ENCODE measurements at places on chromosomes 6 and 20.

DNA sequence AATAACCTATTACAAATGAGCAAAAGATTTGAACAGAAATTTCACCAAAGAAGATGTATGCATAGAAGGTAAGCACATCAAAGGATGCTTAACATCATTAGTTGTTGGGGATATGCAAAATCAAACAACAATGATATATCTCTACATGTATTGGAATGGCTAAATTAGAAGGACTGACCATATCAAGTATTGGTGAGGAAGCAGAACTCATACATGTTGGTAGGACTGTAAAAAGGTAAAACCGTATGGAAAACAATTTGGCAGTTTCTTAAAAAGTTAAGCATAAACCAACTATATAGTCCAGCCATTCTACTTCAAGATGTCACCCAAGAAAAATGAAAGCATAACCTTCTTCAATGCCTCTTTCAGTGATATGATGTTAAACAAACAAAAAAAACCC lies 114.0 kb downstream of the MYB start:
- DNase-seq, result no peak

DNA sequence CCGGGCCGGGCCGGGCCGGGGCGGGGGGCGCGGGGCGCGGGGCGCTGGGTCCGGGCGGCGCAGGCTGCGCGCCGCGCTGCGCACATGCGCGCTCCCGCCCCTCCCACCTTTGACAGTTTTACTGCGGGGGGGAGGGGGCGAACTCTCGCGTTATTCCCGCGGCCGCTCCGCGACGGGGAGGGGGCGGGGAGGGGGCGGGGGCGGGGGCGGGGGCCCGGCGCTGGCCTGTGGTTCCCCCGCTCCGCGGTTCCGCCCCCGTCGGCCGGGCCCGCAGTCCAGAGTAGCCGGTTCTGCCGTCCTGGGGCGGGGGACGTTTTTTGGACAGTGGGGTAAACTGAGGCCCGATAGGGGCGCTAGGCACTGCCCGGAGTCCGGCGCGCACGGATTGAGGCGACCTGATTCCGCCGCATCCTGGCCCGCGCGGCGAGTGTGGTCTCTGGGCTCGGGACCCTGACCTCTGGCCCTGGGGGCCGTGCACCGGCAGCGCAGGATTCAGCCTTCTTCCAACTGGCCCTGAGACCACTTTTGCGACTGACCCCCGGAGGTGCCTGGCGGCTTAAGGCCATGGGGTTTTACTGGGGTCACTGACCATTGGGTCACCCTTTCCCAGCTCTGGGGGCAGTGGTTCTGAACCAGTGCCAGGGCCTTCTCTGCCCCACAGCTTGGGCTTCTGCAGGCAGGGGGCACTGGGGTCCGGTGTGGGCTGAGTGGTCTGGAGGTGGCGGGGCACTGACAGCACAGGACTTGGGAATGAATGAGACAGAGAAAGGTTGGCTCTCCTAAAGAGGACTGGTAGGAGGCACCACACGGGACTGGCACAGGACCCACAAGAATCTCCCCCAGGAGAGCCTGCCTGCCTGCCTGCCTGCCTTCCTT lies at the start of gene ZNF512B:
ZNF512B (minus strand) TSS at position 93 of the 876 bp plus-strand sequence. CDS start 1,980 bp downstream, outside the sequence.
- DNase-seq, result peak; percentile 67

GRCh38 chr20:63161176-63161651 lies 54.7 kb downstream of the YTHDF1 start:
- no peak for DNase-seq

- no peak for DNase-seq
Measured at GRCh38 chr6:33813990-33814985, 10.5 kb upstream of the MLN start.

GRCh38 chr6:106084106-106084988 lies 1.8 kb upstream of the PRDM1 start:
- DNase-seq, result no peak

- no peak for DNase-seq
Measured at GRCh38 chr6:145258122-145258521, 477.2 kb downstream of the EPM2A start.

DNA sequence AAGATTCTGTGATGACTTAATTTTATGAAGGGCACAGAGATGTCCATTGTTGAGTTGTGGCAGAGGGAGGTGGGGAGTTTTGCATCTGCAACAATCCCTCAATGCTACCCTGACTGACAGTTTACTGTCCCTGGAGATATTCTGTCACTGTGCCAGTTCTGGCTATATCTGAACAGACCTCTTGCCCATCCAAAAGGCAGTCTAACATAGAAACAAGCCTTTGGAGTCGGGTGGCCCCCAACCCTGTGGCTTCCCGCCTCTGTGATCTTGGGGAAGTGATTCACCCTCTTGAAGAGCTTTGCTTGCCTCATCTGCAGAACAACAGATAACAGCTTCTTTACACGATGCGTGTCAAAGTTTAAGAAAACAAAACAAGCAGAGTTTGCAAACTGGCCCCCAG lies 3.8 kb upstream of the E2F1 start:
- DNase-seq, result peak; percentile 34

DNA sequence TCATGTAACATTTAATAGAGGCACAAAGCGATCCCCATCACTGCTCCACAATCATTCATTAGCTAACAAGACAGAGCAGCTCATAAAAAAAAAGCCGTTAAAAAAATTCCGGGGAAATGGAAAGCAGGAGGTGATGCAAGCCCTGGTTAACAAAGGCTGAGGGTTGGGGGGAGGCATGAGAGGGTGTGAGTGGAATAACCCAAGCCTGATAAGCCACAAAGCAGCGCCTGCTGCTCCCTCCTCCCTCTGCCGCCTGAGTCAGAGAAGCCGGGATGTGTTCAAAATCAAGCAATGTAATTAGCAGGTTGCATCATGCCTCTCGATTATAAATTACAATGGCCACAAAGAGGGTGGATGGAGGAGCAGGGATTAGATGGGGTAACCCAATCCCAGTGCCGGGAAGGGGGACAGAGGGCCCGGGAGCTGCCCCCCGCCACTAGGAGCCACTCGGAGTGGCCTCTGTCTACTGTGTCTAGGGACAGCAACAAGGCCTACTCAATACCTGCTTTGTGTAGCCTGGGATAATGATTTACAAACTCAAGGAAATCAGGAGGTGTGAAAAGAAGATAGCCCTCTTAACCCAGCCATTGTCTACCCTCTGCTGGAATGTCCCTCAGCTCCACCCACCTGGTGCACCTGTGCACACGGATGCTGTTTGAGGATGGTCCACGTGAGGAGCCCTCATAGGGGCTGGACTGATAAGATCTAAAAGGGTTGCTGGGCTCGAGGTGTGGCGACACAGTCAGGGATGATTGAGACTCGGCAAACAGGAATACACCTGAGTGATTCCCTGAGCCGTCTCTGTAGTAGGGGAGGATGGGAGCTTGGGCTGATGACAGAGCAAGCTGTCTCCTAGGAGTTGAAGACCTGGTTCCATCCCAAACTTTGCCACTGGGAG lies 156.9 kb downstream of the VEGFA start:
- DNase-seq, result no peak

DNA sequence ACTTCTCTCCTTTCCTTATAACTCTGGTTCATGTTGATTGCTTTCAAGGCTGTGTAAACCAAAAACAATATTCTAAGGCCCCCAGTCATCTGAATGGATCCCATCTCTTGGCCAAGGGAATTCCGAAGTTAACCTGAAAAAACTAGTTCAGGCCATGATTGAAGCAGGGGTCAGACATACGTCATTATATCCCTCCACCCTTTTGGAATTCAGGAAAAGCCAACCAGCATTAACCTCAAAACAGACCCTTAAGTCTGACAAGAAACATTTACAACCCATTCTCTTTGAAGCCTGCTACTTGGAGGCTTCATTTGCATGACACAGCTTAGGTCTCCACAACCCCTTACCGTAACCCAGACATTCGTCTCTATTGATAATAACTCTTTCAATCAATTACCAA lies 39.7 kb downstream of the SLC26A8 start:
- no peak for DNase-seq

DNA sequence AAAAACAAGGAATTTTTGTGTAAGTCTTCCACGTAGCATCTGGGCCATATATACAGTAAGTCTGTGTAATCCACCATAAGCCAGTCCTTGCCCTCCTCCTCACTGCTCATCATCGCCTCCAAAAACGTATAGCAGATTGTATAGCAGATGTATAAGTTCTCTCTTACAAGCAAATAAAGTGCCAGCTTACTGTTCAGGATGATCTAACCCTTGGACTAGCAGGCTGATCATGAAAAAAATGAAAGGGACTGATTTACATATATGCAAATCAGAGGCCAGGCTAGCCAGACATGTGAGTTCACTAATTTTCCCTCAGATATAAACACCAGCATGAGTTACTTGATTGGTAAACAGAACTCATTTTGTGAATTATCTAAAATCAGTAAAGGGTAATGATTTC lies 171.5 kb downstream of the LY86 start:
- no peak for DNase-seq

DNA sequence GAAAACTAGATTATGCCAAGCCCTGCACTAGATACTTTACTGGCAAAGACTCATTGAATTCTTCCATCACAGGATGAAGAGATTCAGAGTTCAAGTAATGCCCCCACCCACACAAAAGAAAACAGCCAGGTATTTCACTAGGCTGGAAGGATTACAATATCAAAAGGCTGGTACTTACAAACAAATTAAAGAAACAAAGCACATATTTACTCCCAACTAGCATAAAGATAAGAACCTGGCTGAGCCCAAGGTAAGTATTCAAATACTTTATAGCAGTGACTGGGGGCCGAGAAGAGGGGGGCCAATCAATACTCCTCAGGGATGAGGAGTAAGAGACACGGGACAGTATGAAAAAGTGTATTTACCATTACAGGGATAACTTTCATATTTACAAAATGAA lies 3.7 kb downstream of the ACOT8 start:
- no peak for DNase-seq

DNA sequence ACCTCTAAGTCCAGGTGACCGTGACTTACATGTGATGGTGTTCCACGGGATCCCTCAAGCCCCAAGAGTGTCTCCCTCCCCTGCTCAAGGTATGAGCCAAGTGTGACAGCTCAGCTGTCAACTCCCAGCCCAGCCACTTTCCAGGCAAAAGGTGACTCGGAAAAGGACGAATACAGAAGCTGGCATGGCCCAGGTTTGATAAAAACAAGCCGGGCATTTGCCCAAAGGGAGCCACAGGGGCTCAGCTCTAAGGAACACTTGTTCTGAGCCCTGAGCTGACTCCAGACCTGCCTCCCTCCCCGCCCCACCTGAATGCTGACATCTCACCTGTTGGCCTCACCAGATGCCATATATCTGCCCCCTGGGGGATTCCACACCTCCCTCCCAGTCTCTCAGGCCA lies 43.0 kb upstream of the BPIFA2 start:
- no peak for DNase-seq

DNA sequence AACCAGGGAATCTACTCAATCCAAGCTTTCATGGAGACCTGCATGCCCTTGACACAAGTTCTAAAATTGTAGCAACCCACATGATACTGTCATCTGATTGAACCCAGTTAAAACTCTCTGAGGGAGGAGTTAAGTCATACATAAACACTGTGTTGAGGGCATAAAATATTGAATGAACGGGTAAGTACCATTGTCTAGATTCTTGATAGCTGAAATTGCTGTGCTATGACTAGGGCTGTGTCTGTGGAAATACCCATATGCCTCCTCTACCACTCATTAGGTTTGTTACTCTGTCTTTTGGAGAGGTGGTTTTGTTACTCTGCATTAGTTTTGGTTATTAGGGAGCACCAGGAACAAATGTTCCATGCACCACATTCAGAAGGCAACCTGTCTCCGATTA lies 7.6 kb downstream of the ENPP4 start:
- DNase-seq, result no peak

- no peak for DNase-seq
Measured at GRCh38 chr6:146545581-146545980, 1.9 kb downstream of the RAB32 start.

DNA sequence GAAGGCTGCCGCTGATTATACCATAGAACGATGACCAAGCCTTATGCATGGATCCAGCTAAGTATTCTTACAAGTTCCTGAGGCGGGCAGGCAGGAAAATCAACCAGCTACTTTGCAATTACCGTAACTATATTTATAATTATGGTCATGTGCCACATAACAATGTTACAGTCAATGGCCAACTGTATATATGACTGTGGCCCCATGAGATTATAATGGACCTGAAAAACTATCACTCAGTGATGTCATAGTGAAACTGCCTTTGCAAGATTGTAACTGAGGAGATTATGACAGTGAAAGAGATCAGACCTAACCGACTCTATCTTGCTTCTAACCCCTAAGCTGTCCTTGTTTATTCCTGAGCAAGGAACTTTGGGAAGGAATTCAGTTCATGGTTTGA lies 33.1 kb upstream of the FAM135A start:
- DNase-seq, result no peak

- no peak for DNase-seq
Measured at GRCh38 chr20:58613061-58613854, 37.8 kb upstream of the STX16 start.

DNA sequence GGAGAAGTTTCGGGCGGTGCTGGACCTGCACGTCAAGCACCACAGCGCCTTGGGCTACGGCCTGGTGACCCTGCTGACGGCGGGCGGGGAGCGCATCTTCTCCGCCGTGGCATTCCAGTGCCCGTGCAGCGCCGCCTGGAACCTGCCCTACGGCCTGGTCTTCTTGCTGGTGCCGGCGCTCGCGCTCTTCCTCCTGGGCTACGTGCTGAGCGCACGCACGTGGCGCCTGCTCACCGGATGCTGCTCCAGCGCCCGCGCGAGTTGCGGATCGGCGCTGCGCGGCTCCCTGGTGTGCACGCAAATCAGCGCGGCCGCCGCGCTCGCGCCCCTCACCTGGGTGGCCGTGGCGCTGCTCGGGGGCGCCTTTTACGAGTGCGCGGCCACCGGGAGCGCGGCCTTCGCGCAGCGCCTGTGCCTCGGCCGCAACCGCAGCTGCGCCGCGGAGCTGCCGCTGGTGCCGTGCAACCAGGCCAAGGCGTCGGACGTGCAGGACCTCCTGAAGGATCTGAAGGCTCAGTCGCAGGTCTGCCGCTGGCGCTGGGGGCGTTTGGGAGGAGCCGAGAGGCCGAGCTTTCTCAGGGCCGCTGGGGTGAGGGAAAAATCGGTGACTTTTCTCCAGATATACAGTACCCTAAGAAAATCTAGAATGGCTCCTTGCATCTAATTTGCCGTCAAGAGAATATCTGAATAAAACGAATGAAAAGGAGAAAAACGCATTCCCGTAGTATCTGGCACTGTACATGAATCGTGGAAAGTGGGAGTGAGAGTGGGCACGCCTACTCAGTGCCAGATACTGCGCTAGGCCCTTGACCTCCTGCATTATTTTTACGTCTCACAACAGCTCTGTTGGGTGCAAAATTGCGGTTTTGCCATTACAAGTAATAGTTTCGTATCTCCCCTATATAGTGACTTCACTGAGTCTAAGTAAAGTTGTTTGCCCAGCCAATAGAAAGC lies 1.0 kb downstream of the CALHM6 start:
- peak; percentile 48 for DNase-seq
